ENCODE measurements at places on chromosomes 1 and 21.

DNA sequence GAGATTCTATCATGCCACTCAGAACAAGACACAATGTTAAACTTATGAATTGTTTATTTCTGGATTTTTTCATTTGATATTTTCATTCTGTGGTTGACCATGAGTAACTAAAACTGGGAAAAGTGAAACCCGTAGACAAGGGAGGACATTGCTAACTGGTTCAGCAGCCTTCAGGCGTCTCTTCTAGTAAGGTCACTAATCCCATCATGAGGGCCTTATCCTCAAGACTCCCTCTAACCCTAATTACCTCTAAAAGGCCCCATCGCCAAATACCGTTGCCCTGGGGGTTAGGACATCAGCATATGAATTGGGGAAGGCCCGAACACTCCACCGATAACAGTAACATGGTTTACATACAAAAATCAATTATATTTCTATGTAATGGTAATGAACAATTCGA is 247.6 kb downstream of the TM2D1 start:
- H3K36me3 ChIP-seq, result no peaks in the 10 kb centered on the region
- no peak overlapping the region for H3K4me3 ChIP-seq
- no peak overlapping the region for H3K27ac ChIP-seq

DNA sequence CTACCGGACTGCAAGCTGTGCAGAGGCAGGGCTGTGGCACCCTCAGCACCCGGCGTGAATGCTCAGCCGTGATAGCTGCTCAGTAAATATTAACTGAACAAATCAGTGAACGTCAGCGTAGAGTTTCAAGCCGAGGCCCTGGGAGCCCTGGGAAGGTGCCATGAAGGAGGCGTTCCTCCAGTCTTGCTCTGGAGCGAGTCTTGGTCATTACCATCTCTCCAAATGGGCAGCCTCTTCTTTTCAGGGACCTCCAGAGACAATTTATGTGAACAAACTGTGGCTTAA is 449.2 kb downstream of the CAMTA1 start:
- H3K4me1 ChIP-seq, result no peaks in the 10 kb centered on the region
- no peaks in the 10 kb centered on the region for H3K27me3 ChIP-seq
- no peak overlapping the region for H3K27ac ChIP-seq
- ATAC-seq, result no peak
- no peak overlapping the region for H3K4me3 ChIP-seq

DNA sequence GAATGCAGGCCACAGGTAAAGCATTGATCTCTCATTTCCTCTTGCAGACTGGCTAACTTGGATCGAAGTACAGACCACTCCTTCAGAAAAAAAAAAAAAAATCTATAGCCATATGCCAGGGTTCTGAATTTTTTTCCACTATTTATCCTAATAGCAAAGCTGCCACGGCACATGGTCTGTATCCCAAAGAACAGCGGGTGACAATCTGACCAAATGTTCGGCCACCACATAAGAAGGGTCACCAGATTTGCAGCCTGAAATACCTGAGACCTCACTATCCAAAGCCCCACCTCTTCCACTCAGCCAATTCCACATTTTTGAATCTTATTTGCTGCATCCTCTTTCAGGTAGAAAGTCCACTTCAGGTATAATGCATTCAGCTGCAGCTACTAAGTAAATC is 55.6 kb upstream of the RGS7 start:
- ATAC-seq, result no peak
- peaks cover 8% of the 10 kb centered on the region for H3K27me3 ChIP-seq
- H3K4me3 ChIP-seq, result no peak overlapping the region
- H3K4me1 ChIP-seq, result no peaks in the 10 kb centered on the region
- H3K36me3 ChIP-seq, result no peaks in the 10 kb centered on the region
- H3K27ac ChIP-seq, result no peak overlapping the region

GRCh38 chr1:220217383-220217988 is 54.8 kb downstream of the RAB3GAP2 start:
- no peaks in the 10 kb centered on the region for H3K27me3 ChIP-seq
- H3K4me1 ChIP-seq, result peaks cover 22% of the 10 kb centered on the region
- H3K36me3 ChIP-seq, result no peaks in the 10 kb centered on the region
- no peak overlapping the region for H3K27ac ChIP-seq

- H3K36me3 ChIP-seq, result no peaks in the 10 kb centered on the region
- no peak overlapping the region for H3K4me3 ChIP-seq
- H3K4me1 ChIP-seq, result no peaks in the 10 kb centered on the region
- no peak overlapping the region for H3K27ac ChIP-seq
- no peak for ATAC-seq
Measured at GRCh38 chr21:46570119-46570518, 34.8 kb downstream of the S100B start.

GRCh38 chr1:34178072-34178471 is 1.4 kb downstream of the C1orf94 start:
- H3K4me1 ChIP-seq, result peaks cover 7% of the 10 kb centered on the region
- no peak overlapping the region for H3K27ac ChIP-seq
- peaks cover 85% of the 10 kb centered on the region for H3K27me3 ChIP-seq
- no peak overlapping the region for H3K4me3 ChIP-seq
- ATAC-seq, result no peak

DNA sequence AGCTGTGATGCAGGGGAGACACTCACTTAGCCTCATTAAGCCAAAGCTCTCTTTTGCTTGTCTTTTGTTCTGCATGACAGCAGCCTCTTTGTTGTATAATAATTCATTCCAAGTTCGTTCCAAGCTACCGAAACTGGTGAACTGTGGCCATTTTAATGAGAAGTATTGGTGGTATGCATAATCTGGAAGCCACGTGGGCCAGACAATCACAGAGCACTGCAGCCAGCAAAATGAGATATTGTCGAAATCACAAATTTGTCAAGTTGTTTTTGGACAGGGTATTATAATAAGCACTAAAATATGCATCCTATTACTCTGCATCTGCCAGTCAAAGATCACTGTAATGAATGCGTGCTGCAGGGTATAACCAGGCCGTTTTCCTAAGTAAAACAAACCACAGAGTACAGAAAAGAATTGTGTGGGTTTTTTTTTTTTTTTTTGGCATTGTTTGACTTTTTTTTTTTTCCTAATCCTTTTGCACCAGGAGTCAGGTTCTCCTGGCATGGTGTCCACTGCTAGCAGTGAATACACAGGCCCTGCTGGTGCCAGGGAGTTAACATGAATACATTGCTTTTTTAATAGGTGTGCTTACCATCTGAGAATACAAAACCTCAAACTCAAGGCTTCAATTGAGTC is 423.9 kb downstream of the PTBP2 start:
- no peaks in the 10 kb centered on the region for H3K27me3 ChIP-seq
- H3K4me3 ChIP-seq, result no peak overlapping the region
- peaks cover 9% of the 10 kb centered on the region for H3K4me1 ChIP-seq
- no peak overlapping the region for H3K27ac ChIP-seq
